Bladder microvascular endothelial cell (primary cell): ENCODE measurements at places on chromosomes 4 and X. TPM values are rescaled to one million over a fixed set of nuclear protein-coding genes. Genes with fewer than 3 reads are reported as not detected.

The VSIG1 gene
- total RNA-seq: 0.81 and 1.0 TPM in 2 replicates

The RRAGB gene
- 19.8 and 29.6 TPM in 2 replicates for total RNA-seq

The PCDH10 gene
- 0.38 and 0.65 TPM in 2 replicates for total RNA-seq

The SHROOM4 gene
- total RNA-seq: 30.6 and 42.9 TPM in 2 replicates

The SPANXA1 gene
- not detected in 2 replicates for total RNA-seq

The DIPK2B gene
- 64.9 and 118 TPM in 2 replicates for total RNA-seq

The HSPA4L gene
- 2.4 and 14.5 TPM in 2 replicates for total RNA-seq

The TRMT2B gene
- total RNA-seq: 10.4 and 17.5 TPM in 2 replicates

The FAM193A gene
- 7.3 and 18.8 TPM in 2 replicates for total RNA-seq

The PABPC1L2A gene
- total RNA-seq: not detected in 2 replicates

The GABRE gene
- total RNA-seq: 2.4 and 65.3 TPM in 2 replicates

The FHL1 gene
- 39.0 and 112 TPM in 2 replicates for total RNA-seq

The SH3TC1 gene
- 140 and 156 TPM in 2 replicates for total RNA-seq

The SCML1 gene
- 5.7 and 8.7 TPM in 2 replicates for total RNA-seq

The ADAMTS3 gene
- total RNA-seq: 0.65 and 2.7 TPM in 2 replicates

The FHDC1 gene
- under 0.01 and 0.25 TPM in 2 replicates for total RNA-seq

The NMU gene
- 0.38 TPM in 1 of 2 replicates, not detected in the other for total RNA-seq

The SLC2A9 gene
- 0.49 and 1.3 TPM in 2 replicates for total RNA-seq

The SLC4A4 gene
- under 0.01 TPM in 2 replicates for total RNA-seq

The CYLC1 gene
- not detected in 2 replicates for total RNA-seq

The FOXR2 gene
- not detected in 2 replicates for total RNA-seq

The TECRL gene
- not detected in 2 replicates for total RNA-seq

The MXRA5 gene
- total RNA-seq: under 0.01 TPM in 2 replicates

The F8A2 gene
- not detected in 2 replicates for total RNA-seq

The PDZD4 gene
- 0.76 TPM in 1 of 2 replicates, not detected in the other for total RNA-seq
